ENCODE measurements at places on chromosomes 1 and 21.

DNA sequence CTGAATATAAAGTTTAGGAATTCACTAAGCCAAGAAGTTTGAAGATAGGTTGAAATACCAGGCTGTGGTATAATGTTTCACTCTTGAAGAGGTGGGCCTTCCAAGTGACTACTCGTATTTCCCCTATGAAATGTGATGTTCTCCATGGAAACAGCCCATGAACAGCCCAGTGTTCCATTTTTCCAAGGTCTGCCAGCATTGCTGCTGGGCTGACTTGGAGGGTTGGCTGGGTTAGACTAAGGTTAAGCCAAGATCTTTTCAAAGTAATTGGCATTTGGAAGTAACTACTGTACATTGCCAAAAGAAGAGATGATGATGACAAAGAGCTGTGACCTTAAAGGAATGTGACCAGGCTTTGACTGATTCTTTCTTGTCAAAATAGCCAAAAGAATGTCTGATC lies 73.8 kb downstream of the RPE65 start:
- DNase-seq: no peak

GRCh38 chr1:222096476-222096772 lies 354.5 kb upstream of the DUSP10 start:
- no peak for DNase-seq

DNA sequence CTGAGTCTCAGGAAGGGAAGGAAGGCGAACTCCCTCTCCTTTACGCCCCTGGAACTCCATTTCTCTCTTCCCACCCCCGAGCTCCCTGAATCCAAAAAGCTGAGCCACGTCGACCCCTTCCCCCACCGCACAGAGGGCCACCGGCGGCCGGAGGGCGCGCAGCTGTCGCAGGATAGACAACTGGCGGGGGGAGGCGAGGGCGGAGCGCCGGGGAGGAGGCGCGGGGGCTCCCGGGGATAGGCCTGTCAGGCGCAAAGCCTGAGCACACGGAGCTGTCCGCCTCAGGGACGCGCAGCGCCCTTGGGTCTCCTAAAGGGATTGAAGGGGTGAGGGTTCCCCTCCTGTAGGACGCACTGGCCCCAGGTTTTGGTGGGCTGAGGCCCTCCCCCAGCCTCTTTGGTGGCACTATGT lies 752 bp upstream of the ACTA1 start:
- DNase-seq: no peak

DNA sequence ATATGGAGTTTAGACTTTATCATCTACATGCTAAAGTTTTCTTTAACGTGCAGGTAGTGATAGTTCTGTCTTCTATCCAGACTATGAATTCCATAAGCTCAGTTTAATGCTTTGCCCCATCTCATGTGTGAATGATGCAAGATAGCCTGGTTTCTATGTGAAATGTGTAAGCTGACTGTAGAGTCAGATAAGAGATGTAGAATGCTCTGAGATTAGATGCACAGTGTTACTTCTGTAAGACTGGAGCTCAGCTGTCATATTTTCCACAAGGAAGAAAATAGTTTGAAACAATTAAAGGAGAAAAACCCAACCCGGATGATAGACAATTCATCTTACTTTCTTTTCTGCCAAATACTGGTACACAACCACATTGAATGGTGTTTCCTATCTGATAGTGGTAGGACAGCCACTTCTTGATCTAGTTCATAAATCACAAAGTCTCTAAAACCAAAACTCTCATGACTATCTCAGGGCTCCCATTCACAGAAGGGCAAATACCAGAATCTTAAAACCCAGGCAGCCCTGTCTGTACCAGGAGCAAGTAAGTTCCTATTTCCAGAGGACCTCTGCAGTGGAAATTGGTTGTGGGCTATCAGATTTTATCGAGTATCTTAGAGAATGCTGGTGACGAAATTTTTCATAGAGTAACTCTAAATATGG lies 50.6 kb downstream of the TBX15 start:
- no peak for DNase-seq

DNA sequence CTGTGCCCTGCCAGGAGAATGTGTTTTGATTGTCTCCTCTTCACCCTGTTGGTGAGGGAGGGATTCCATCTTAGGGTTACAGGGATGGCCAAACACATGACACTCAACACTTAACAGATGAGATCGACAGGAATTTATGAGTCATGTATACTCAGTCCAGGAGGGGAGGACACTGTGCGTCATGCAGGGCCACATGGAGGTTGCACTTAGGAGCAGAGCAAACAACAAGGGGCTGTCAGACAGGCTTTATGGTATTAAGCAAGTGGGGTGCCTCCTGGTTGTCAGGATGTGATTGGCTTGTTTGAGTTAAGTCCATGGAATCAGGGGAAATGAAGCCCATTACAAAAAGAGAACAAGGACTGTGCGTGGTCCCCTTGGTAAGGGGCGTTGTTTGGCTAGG lies 26.9 kb downstream of the EDARADD start:
- DNase-seq: no peak
